Fibroblast of skin of abdomen (primary cell): ENCODE measurements at places on chromosomes 7 and 10.

DNA sequence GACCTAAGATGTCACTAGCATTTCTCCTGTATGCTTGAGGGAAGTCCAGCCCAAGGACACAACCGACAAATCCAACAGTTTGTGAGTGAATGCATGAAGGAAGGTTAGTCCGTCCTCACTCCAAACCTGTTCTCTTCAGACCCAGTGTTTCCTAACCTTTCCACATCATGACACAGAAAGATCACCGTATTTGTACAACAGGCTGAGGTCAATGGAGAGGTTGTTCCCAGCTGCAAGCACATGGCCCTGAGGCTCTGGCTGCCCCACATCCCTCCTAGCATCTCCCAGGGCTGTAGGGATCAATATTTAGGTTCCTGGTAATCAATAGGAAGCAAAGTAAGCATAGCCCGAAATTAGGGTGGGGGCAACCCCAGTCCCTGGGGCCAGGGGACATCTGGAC is 227.9 kb downstream of the PLXNA4 start:
- no peak for DNase-seq

DNA sequence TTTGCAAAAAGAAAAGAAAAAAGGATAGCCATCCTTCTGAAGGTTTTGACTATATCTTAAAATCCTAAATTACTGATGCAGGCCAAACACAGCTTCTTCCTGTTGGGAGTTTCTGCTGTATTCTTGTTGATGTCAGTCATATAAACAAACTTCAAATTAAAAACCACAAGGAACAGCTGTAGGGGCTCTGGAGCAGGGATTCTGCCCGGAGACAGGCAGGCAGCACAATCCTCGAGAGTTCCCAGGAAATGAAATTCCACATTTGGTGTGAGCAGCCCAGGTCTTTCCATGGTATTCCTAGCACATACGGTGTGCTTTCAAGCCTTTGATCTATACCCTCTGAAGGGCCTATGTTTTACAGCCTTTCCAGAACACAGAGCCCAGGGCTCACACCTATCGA is 43.2 kb downstream of the INSYN2A start:
- DNase-seq = peak; percentile 20

DNA sequence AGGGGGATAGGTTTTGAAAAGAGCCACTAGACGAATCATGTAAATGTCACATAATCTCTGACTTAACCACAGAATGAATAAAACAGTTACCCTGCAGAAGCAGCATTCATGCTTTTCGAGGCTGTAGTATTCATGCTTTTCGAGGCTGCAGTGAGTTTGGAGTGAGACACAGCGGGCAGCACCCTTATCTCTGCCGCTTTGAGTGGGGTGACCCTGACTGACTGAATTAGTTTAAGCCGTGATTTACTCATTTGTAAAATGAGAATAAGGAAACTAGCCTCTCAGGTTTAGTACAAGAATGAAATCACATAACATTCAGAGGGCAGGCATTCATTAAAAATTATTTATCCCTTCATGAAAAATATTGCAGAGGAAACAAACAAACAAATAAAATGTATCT is 92.8 kb upstream of the KMT2C start:
- no peak for DNase-seq

- DNase-seq = no peak
Measured at GRCh38 chr10:43206391-43207235, 60.3 kb downstream of the RASGEF1A start.

DNA sequence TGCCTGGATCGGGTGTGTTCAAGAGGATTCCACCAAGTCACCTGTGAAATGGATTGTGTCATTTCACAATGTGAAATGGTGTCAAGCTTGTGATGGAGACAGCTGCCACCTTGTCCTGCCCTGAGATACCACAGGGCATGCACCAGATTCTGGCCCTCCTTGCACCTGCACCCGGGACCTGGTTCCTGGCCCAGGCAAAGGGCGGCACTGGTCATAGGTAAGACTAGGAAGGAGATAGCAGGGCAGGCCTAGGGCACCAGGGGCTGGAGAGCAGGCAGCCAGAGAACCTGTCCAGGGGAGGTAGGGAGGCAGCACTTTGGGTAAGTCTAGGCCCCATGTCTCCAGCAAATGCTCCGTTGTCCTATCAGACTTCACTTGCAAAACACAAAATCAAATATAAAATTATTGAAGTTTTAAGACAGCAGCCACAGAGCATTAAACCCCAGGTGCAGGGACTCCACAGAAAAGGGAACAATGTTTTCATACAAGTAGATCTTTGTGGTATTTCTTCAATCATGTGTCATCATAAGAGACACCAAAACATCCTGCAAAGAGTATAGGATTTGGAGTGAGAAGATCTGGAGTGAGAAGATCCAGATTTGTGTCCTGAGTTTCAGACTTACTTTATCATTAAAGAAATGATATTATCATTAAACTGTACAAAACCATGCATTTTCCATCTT is 22.7 kb upstream of the ZNF800 start:
- no peak for DNase-seq

- peak; percentile 87 for DNase-seq
Measured at GRCh38 chr7:32587411-32587948, 92.2 kb downstream of the AVL9 start.

DNA sequence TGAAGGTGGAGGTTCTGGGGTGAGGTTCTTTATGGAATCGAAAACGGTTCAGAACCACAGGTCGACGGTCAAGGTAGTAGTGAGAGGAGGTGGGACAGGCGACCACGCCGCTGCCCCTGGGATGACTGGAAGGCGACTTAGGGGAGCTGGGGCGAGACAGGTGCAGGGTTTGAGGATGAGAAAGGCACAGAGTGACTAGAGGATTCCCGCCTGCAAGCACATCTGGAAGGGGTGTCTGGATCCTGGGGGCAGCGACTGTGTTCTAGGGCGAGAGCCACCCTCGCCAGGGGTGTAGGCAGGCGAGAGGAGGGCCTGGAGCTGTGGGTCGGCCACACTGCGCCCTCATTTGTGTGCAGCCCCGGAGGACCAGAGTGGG is 468 bp upstream of the IRF5 start:
- no peak for DNase-seq

- peak; percentile 51 for DNase-seq
Measured at GRCh38 chr7:25669961-25670841, 441.9 kb upstream of the NPVF start.

DNA sequence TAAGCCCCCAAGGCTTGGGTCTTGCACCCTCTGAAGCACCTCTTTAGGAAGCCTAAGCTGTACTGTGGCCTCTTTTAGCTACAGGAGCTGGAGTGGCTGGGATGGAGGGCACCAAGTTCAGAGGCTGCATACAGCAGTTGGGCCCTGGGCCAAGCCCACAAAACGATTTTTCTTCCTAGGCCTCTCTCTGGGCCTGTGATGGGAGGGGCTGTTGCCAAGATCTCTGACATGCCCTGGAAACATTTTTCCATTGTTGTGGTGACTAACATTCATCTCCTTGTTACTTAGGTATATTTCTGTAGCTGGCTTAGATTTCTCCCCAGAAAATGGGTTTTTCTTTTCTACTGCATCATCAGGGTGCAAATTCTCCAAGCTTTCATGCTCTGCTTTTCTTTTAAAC is 375.7 kb upstream of the NPSR1 start:
- no peak for DNase-seq

- no peak for DNase-seq
Measured at GRCh38 chr7:134083766-134084487, 43.2 kb upstream of the LRGUK start.

DNA sequence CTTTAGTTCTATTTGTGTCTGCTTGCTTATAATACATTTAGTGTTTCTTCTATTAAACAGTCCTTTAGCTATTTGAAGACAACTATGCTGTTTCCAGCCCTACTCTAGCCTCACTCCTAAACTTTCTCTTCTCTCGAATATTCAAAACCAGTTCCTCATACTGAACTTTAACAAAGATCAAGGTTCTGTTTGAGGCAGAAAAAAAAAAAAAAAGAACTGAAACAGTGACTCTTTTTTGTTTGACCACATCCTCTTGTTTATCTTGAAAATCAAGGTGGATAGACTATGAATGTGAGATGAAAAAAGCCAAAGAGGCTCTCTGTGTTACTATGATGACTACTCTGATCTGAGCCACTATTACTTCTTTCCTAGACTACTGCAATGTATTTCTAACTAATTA is 154.3 kb downstream of the ZNF365 start:
- DNase-seq = no peak

- DNase-seq = no peak
Measured at GRCh38 chr10:117736655-117737054, 194.1 kb downstream of the EMX2 start.

DNA sequence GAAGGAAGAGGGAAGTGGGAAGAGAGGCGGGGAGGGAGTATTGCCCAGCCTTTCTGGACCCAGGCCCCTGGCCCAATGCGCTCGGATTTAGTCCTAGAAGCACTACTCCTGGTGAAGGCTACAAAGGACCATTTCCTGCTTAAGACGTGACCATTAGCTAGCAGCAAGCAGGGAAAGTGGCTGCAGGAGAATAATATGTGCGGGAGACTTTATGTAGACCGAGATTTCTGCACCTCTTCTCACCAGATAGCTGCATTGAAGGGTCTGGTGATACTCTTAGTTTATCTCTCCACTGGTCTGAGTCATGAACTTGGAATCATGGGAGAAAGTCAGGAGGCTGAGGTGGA is 3.1 kb downstream of the VAX1 start:
- no peak for DNase-seq

DNA sequence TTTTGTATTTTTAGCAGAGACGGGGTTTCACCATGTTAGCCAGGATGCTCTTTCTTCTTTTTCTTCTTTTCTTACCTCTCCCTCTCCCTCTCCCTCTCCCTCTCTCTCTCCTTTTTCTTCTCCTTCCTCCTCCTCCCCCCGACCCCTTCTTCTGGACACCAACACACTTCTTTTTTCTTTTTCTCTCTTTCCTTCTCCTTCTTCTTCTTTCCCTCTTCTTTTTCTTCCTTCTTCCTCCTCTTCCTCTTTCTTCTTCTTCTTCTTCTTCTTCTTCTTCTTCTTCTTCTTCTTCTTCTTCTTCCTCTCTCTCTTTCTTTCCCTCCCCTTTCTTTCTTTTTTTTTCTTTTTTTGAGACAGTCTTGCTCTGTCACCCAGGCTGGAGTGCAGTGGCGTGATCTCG is 14.0 kb downstream of the MMD2 start:
- DNase-seq = no peak

GRCh38 chr10:52004342-52004949 is 305.1 kb upstream of the CSTF2T start:
- peak; percentile 57 for DNase-seq

DNA sequence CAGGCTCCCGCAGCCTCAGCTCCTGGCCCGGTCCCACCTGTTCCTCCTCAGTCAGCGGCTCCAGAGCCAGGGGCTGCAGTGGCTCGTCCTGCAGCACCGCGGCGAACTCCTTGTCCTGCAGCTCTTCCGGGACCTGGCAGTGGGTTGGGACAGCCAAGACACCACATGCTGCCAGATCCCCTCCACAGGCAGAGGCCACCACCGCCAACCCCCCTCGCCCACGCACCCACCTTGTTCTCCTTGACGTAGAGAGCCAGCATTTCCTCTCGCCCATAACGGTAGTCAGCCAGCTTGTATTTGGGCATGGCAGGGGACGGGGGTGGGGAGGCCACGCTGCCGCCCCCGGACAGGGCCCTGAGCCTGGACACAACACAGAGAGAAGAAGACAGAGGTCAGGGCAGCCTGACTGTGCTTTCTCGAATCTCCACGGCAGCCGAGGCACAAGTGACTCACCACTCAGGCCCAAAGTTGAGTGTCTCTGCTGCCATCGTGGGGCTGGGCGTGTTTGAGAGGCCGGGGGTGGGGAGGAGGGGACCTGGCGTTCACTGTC is 6.2 kb downstream of the GIGYF1 start:
- no peak for DNase-seq

DNA sequence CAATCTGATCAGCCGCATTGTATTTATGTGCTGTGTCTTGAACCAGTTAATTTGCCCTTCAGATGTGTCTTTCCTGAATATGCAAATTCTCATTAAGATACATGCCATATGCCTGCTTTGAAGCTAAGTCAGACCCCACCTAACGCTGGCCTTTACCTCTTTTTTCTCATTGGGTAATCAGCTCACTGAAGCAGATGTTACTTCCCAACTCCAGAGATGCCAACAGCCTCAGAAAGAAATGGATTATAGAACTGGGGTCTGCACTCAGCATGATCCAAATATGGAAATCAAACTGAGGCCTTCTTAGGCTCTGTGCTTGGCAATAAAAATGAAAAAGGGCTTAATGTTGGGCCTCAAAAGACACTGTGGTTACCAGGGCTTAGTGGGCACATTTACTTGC is 113.9 kb downstream of the FZD1 start:
- no peak for DNase-seq

DNA sequence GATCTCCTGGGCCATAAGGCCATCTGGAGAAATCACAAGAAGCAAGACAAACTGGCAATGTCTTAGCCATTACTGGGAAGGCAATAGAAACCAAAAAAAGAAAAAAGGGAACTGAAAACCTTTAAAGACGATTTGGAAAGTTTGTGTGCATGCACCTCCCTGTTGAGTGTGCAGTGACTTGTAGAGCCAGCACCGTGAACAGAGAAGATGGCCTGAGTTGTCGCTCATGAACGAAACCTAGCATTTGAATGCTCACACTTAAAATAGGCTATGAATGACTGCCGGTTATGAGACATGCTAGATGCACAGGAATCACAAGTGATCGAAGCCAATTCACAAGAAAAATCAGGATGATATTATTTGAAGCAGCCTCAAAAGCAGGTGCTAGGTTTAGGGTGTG is 151.3 kb upstream of the ADO start:
- no peak for DNase-seq

DNA sequence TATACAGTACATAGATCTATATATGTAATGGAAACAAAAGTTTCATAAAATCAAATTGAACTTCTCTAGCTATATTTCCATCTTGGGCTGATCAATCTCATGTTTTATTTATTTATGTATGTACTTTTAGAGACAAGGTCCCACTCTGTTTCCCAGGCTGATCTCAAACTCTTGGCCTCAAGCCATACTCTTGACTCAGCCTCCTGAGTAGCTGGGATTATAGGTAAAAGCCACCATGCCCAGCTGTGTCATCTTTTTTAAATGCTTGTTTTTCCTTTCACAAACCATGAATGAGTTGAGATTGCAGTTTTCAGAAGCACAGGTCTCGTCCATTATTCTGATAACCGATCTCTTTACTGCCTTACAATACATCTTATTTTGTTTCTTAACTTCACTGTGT is 400.9 kb downstream of the KCNMA1 start:
- peak; percentile 42 for DNase-seq

DNA sequence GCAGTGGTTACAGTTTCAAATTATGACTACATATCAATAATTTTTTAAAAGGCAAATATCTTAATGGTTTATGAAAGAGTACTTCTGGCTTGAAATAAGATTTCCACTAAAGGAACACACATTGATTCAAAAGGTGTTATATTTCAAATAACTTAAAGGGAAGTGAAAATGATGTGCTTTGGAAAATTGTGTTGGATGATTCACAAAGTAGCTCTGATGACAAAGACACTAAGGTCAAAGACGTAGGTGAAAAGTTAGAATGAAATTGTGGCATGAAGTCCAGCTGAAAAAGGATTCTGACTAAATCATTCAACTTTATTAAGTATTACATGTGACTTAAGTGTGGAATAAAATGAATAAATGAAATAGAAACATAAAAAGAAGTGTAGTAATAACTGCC is 20.8 kb upstream of the OR2A5 start:
- no peak for DNase-seq

- no peak for DNase-seq
Measured at GRCh38 chr10:80713398-80713928, 175.8 kb downstream of the SH2D4B start.

- DNase-seq = no peak
Measured at GRCh38 chr7:40095695-40096327, 38.6 kb downstream of the MPLKIP start.
